Central memory CD4-positive, alpha-beta T cell (primary cell): ENCODE measurements at places on chromosomes 5 and 9.
A peak's percentile ranks its signal among the peaks of the same experiment; 100 is the strongest.

GRCh38 chr9:134666208-134666607, 24.6 kb downstream of the COL5A1 start:
- no peak for DNase-seq

- no peak for DNase-seq
These were observed 49.5 kb downstream of the NSG2 start for GRCh38 chr5:174094857-174095606.

- no peak for DNase-seq
These were observed 511.9 kb downstream of the CCDC171 start for GRCh38 chr9:16064771-16065170.

DNA sequence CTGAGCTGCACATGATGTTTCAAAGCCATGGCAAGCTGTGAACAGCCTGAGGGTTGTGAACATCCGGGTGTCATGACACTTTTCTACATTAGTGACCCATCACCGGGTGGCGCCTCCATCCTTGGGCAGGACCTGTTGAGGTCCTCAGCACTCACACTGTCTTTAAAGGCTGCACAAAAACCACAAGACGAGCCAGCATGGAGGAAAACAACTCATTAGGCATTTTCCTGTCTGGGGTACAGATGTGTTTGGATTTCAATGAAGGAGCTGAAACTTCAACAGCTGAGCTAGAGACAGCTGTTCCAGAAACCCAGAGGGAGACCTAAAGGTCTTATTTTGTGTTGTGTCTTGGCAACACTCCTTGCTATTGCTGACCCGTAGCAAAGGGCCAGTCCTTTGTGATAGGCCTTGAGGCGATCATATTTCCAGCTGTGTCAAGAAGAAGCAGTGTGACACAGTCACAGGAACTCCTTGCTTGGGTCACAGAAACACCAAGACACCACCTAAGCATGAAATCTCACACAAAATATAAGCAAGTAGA, 151.8 kb upstream of the VLDLR start:
- DNase-seq = no peak

- DNase-seq = no peak
These were observed 181.8 kb upstream of the PITX1 start for GRCh38 chr5:135215617-135216470.

- no peak for DNase-seq
These were observed 23.5 kb downstream of the HNRNPH1 start for GRCh38 chr5:179599973-179600372.

GRCh38 chr9:75990156-75990555, 99.7 kb downstream of the PCSK5 start:
- no peak for DNase-seq

GRCh38 chr5:66646570-66646969, 50.4 kb downstream of the MAST4 start:
- DNase-seq = no peak

GRCh38 chr5:68518286-68518685, 302.7 kb downstream of the PIK3R1 start:
- DNase-seq = no peak

GRCh38 chr5:93892481-93892880, 151.1 kb upstream of the POU5F2 start:
- no peak for DNase-seq

- no peak for DNase-seq
These were observed 364.2 kb downstream of the IRX2 start for GRCh38 chr5:2387250-2387633.

GRCh38 chr9:93477397-93477796, 24.0 kb upstream of the FAM120AOS start:
- DNase-seq = no peak

DNA sequence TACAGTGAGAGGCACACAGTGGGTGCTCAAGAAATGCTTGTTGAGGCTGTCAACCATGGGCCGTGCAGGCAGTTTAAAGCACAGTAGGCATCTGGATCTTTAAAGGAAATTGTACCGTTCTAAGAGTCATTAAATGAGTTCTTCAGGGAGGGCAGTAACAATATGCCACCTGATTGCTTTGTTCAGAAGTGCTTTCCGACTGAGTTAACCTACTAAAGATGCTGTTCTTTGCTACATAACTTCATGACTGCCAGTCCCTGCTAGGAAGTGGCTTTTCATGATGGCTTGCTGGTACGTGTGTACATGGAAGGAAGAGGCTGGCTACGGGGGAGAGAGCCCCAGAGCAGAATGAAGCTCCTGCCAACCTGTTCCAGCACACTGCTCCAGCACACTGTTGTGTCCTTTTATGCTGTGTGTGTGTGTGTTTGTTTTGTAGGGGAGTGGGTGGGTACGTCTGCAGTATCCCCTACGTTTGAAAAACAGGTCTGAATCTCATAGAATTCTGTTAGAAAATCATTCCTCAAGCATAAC, 41.9 kb upstream of the PPP2R2B start:
- DNase-seq = no peak

- no peak for DNase-seq
These were observed 203.9 kb downstream of the PLK2 start for GRCh38 chr5:58255970-58256369.

DNA sequence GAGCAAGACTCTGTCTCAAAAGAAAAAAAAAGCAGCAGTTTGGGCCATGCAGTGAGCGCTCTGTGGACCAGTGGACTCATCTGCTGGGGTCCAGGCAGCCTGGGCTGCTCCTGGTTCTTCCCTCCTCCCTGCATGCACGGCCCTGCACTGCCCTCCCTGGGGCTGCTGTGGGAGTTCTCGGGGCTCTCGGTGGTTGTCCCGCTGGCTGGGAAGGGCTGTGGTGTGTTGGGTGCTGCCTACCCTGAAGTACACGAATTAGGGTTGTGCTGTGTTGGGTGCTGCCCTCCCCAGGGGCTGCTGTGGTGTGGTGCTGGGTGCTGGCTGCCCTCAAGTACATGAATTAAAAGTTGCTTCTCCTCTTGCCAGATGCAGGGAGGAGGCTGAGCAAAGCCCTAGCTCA, 18.3 kb upstream of the CLPTM1L start:
- DNase-seq = no peak

DNA sequence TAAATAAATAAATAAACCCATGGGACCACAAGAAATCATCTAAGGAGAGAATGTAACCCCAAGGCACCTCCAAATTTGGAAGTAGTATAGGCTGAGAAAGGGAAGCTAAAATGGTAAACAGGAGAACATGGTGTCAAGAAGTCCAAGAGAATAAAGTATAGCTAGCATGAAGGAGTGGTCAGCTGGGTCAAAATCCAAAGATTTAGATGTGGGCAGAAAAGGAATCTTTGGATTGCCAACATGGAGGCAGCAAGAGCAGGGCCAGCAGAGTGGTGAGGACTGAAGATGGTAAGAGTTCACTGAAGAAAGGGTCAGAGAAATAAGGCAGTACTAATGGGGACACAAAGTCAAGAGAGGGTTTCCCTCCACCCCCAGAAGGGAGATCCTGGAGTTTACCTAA, 53.0 kb downstream of the TSSK1B start:
- no peak for DNase-seq

GRCh38 chr5:149664666-149665415, 65.3 kb upstream of the PPARGC1B start:
- DNase-seq = no peak

DNA sequence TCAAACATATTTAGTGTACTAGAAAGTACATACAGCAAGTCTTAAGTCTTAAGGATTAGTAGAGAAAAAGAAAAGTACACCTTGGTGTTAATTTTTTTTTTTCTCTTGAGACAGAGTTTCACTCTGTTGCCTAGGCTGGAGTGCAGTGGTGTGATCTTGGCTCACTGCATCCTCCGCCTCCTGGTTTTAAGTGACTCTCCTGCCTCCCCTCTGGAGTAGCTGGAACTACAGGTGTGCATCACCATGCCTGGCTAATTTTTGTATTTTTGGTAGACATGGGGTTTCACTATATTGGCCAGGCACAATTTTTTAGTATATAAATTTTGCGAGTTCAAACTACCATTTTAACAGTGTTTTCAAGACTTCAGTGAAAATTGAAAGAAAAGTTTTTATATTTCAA, 1941.1 kb upstream of the CDH6 start:
- DNase-seq = no peak

- peak; percentile 77 for DNase-seq
These were observed 9.3 kb upstream of the TEX48 start for GRCh38 chr9:114691046-114691955.

DNA sequence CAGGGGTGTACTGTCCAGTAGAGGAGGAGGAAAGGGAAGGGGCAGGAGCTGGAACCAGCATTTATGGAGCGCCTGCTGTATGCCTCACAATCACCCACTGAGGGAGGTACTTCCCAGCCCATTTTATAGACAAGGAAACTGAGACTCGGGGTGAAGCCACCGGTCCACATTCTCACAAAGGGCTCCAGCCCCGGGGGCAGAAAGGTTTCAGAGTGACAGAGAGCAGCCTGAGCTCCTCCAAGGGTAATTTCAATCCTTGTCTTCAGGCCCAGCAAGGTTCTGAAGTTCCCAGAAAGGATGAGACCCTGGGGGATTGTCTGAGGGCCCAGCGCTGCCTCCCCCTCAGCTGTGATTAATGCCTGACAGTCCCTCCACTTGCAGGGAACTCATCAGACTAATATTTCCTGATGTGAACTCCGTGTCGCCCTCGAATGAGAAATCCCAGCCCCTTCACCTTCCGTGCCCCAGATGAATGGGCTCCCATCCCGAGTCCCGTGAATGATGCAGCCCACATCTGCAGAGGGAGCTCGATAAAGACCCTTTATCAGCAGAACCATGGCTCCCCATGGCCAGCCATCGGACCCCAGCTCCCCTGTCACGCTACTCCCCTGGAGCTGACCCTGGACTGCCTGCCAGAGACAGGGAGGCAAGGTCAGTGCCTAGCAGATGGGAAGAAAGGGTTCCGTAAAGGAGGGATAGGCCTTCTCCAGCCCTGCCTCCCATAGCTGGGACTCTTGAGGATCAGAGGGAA, 32.1 kb upstream of the MVB12B start:
- DNase-seq = no peak

DNA sequence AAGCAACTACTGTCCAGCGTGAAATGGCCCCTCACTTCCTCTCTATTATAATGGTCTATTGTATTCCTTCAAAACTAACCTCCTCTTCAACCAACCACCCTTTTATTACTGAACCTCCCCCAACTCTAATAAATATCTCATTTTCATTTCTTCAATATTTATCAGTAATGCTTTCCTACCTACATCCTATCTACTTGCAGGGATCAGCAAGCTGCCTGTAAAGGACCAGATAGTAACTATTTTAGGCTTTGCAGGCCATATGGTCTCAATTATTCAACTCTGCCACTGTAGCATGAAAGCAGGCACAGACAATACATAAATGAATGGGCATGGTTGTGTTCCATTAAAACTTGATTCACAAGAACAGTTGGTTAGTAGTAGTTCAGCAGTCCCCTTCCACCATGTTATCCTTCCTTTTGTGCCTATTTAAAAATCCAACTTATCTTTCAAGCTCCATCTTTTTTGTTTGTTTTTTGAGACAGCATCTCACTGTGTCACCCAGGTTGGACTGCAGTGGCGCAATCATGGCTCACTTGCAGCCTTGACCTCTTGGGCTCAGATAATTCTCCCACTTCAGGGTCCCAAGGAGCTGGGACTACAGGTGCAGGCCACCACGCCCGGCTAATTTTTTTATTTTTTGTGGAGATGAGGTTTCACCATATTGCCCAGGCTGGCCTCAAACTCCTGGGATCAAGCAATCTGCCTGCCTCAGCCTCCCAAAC, 45.8 kb downstream of the PCDHGC5 start:
- DNase-seq = no peak

DNA sequence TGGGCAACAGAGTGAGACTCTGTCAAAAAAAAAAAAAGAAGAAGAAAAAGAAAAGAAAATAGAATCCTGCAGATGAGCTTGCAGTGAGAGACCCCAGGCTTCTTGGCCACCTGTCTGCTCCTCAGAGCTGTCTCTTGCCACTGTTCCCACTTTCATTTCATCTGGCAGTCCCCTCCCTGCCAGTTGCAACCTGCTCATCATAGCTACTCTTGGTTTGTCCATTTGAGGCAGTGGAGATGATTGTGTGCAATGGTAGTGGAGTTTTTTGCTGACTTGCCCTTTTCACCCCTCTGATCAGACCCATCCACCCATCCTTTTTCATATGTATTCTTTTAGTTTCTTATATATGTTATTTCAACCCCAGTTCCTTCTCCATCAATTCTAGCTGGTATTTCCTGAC, 28.7 kb downstream of the ANKRD33B start:
- DNase-seq = no peak

DNA sequence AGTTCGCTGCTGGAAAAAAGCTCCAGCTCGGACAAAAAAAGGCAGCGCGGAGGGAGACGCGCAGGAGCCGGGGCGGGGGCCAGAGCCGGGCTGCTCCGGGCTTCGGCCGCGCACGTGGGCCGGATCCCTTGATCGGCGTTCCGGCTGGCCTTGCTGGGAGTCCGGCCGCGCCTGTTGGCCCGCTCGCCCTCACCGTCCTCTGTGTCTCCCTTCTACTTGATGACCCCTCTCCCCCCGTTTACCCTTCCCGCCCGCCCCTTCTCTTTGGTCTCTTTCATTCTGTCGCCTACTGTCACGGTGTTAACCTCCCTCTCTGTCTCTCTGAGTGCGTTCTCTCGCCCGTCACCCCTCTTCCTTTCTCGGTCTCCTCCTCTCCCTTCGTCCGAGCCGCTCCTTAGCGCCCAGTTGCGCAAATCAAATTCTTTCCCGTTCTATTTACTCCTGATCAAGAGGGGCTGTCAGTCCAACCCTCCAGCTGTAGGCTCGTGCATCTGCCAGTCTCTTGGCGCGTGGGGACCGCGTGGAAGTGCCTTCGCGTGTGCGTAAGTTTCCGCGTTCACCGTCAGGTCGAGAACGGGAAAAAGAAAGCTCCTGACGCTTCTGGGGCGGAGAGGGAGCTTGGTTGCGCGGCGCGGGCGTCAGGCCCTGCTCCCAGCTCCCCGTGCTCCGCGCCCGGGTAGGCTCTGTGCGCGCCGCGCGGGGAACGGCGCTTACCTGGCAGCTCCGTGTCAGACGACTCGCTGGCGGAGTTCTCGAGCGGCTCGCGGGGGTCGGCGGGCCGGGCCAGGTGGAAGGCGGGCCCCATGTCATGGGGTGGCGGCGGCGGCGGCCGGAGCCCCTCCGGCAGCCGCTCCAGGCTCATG, 798 bp downstream of the PITX1 start:
- DNase-seq = no peak

DNA sequence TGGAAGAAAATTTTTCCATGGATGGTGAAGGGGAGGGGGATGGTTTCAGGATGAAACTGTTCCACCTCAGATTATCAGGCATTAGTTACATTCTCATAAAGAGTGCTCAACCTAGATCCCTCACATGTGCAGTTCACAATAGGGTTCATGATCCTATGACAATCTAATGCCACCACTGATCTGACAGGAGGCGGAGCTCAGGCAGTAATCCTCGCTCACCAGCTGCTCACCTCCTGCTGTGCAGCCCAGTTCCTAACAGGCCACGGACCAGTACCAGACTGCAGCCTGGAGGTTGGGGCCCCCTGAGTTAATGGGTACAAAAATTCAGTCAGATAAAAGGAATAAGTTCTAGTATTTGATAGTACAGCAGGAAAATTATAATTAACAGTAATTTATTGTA, 337.2 kb downstream of the NPR3 start:
- DNase-seq = no peak
